Brain microvascular endothelial cell (primary cell): ENCODE measurements at places on chromosomes 2 and 18.

DNA sequence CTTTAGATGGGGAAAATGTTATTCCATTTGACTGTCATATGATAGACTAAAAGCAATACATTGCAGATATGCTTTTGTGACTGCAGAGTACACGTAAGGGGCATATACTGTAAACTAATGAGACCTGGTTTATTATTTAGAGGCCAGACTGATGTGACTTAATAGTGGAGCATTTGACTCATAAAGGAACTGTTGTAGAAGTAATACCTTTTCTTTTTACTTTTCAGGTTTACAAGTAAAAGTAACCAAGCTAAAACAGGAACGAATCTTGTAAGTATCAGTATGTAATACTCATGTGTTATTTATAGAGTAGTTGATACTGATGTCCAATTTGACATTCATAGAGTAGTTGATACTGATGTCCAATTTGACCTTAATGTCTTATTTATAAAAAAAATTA is 13.1 kb downstream of the RBBP8 start:
- no peak for DNase-seq

GRCh38 chr18:62715436-62715758 is at the start of gene PHLPP1:
Gene PHLPP1 (plus strand): TSS chr18:62715541. CDS start chr18:62715684, 143 bp downstream.
- DNase-seq: no peak

DNA sequence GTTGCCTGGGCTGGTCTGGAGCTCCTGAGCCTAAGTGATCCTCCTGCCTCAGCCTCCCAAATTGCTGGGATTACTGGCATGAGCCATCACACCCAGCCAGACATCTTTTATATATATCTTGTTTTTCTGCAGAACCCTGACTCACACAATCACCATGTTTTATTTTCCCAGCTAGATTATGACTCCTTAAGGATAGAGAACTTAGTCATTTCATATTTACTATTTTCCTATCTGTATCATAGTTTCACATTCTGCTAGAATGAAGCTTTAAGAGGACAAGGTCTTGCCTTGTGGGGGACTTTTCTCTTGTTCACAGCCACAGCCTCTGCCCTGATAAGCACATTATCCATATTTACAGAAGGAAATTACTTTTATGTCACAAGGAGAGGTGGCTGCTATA is 73.9 kb downstream of the LBH start:
- DNase-seq: peak; percentile 41

DNA sequence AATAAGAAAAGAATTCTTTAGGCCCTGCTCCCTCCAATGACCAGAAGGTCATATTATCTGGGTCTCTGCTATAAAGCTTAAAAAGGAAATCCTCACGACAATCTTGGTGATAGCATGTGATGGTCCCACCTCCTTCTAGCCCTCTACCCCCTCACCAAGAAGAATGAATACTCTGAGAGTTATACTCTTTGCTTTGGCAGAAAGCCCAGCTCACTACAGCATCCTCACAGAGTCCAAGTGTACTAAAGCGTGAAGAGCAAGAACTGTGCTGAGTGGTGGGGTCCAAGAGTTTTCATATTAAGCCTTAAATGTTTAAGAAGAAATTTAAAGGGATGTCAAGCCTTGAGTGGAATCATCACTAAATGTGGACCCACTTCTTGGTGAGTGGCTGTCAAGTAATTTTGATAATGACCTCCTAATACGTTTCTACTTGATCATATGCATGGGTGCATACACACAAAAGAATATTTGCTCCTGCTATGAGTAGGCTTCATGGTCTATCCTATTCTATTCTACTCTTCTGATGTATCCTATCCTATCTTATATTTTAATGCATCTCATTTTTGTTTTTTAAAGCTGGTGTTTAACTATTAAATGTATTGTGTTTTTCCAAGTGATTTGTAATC is 16.5 kb upstream of the SERPINB7 start:
- peak; percentile 26 for DNase-seq

GRCh38 chr2:216408426-216409290 is 3.6 kb upstream of the SMARCAL1 start:
- DNase-seq: no peak

- no peak for DNase-seq
Observed at GRCh38 chr2:3091696-3092095, 285.9 kb downstream of the EIPR1 start.

GRCh38 chr2:232700154-232700553 is 3.0 kb downstream of the GIGYF2 start:
- DNase-seq: no peak

GRCh38 chr2:74379851-74380789 is at the start of gene DCTN1:
Gene DCTN1 (minus strand): TSS chr2:74380311. CDS start chr2:74380037, 274 bp downstream.
- peak; percentile 69 for DNase-seq

DNA sequence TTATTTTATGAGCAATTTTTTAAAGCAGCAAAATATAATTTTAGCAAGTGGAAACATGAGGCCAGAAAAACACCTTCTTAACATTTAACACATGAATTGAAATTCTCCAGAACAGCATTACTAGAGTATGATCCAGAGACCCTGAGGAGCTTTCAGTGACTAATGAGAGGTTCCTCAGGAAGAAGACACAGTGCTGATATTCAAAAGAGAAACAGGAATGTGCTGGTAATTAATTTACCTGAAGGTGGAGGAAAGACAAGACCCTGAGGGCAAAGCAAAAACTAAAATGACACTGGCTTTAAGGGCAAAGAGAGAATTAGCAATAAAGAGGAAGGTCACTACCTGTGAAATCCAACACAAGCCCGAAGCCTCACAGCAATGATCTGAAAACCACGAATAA is 97.0 kb downstream of the CDH2 start:
- no peak for DNase-seq
